ENCODE measurements at places on chromosomes 11 and 22.

DNA sequence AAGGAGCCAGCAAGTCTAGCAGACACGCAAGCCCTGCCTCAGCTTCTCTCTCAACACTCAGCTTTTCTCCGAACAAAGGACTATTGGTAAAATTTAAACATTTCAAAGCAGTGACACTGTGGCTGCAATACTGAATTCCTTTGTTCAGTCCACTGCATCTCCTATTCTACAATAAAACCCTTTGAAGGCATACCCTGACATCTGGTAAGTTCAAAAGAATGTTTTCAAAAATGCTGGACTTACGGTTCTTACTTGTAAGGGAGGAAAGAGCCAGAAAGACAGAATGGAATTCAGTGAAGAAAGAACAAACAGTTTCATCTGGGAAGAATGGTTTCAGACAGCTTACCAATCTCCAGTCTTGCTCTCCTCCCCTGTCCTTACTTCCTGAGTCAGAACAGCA, 12.7 kb upstream of the OR8K1 start:
- DNase-seq = no peak

GRCh38 chr11:9013373-9013772, 9.6 kb upstream of the NRIP3 start:
- DNase-seq = no peak

- no peak for DNase-seq
Measured at GRCh38 chr11:6584528-6584927, 18.9 kb downstream of the RRP8 start.

- no peak for DNase-seq
Measured at GRCh38 chr11:93654226-93654625, 7.3 kb upstream of the CEP295 start.

DNA sequence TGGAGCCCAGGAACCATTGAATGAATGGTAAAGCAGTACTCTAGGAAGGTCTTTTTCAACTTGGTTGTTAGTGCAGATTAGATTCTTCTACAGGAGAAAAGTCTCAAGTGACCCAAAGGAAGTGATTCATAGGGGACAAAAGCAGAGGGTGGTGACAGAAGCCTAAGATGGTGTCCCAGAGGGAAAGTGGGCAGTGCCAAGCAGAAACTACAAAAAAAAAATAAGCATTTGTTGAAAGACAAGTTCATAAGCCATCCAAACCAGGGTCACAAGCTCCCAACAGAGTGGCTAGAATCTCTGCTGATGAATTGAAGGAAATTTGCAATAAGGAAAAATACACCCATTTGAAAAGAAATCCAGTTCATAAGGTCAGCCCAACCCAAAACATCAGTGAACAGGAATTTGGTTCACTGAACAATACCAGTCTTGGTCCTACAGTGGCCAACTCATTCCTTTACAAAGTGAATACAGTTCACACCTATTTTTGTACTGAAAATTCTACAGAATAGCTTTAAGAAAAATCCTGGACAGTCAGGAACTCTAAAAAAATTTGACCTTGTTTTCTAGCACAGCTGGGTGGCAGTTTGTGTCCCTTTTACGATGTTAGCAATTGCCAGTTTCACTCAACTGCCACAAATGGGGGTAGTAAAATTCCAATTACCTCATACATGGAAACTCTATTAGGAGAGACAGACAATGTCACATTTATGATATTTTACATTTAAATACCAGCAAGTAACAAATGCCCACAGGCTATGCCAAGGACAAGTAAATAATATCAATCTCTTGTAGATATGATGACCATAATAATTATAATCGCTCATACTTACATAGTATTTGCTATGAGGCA, 21.6 kb upstream of the NUP160 start:
- no peak for DNase-seq
